ENCODE measurements at places on chromosomes 6 and 20.

GRCh38 chr20:45781391-45781931 lies 10.2 kb downstream of the WFDC3 start:
- DNase-seq = peak; percentile 89
- no peaks in the 10 kb centered on the region for H3K27me3 ChIP-seq
- no peaks in the 10 kb centered on the region for H3K36me3 ChIP-seq
- H3K4me1 ChIP-seq = peaks cover 37% of the 10 kb centered on the region
- peak overlapping the region; percentile 75 for H3K27ac ChIP-seq
- H3K4me3 ChIP-seq = no peak overlapping the region

DNA sequence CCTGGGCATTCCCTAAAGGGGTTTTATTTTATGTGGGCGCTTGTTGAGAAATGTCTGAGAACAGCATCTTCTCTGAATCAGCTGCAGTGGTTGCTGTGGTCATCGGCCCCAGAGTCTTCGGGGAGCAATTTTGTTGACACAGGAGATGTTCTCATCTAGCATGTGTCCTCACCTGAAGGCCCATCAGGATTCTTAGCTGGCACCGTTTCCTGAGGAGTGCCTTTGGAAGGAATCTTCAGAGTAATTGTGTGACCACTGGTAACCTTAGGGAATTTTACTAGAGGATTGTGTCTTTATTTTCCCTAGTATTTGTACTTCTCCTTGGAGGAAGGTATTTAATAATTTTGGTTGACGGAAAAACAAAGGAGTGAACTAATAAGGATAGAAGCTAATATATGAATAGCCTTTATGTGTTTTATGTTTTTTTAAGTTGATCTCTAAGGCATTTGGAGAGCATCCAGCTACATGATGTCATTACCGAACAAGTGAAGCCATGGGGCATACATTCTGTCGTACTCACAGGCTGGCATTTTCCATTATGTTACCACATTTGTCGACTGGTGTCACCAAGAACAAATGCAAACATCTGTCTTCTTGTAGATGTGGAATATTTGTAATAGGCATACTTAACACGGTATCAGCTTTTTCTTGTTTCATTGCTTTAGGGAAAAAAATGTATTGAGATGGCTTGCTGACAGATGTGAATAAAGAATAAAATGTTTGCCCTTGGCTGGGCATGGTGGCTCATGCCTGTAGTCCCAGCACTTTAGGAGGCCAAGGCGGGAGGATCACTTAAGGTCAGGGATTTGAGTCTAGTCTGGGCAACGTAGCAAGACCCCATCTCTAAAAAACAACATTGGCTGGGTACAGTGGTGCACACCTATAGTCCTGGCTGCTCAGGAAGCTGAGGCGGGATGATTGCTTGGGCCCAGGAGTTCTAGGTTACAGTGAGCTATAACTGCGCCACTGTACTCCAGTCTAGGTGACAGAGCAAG lies 41.9 kb downstream of the TULP4 start:
- H3K27me3 ChIP-seq = no peaks in the 10 kb centered on the region
- H3K27ac ChIP-seq = no peak overlapping the region
- no peaks in the 10 kb centered on the region for H3K36me3 ChIP-seq
- peak; percentile 64 for DNase-seq
- H3K4me1 ChIP-seq = no peaks in the 10 kb centered on the region

DNA sequence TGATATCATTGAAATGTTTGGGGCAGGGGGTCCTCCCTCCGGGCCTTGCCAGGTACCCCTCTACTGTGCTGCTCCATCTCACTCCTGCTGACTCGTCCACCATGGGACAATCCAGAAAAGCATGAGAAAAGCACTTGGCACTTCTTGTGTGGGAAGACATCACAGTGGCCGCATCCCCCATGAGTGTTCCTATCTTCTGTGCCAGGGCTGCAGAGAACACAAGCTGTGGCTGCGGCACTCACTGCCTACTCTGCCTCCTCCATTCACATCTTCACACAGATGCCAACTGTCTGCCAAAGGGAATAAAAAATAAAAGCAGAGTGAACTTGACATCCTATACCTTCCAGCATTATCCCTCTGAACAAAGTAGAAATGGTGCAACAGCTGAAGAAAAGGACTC lies 117.4 kb upstream of the PROKR2 start:
- DNase-seq = no peak
- H3K4me3 ChIP-seq = no peak overlapping the region
- H3K36me3 ChIP-seq = no peaks in the 10 kb centered on the region
- no peaks in the 10 kb centered on the region for H3K27me3 ChIP-seq
- no peak overlapping the region for H3K27ac ChIP-seq

GRCh38 chr20:1334761-1335160 lies 5.8 kb upstream of the SDCBP2 start:
- H3K36me3 ChIP-seq = peaks cover 2% of the 10 kb centered on the region
- H3K27me3 ChIP-seq = no peaks in the 10 kb centered on the region

GRCh38 chr20:63942250-63942951 lies 13.8 kb downstream of the UCKL1 start:
- H3K27ac ChIP-seq = no peak overlapping the region
- H3K4me3 ChIP-seq = no peak overlapping the region
- H3K4me1 ChIP-seq = no peaks in the 10 kb centered on the region

GRCh38 chr6:89430201-89430962 lies 2.6 kb upstream of the ANKRD6 start:
- no peak overlapping the region for H3K4me3 ChIP-seq
- H3K27me3 ChIP-seq = peaks cover 8% of the 10 kb centered on the region
- H3K4me1 ChIP-seq = no peaks in the 10 kb centered on the region
- DNase-seq = no peak
- no peaks in the 10 kb centered on the region for H3K36me3 ChIP-seq

GRCh38 chr6:132041706-132042105 lies 90.5 kb upstream of the CCN2 start:
- no peaks in the 10 kb centered on the region for H3K4me1 ChIP-seq
- H3K4me3 ChIP-seq = no peak overlapping the region
- H3K27ac ChIP-seq = no peak overlapping the region
- peak; percentile 63 for DNase-seq
- no peaks in the 10 kb centered on the region for H3K27me3 ChIP-seq
- no peaks in the 10 kb centered on the region for H3K36me3 ChIP-seq

GRCh38 chr6:73513496-73513854 lies 7.4 kb downstream of the EEF1A1 start:
- peak; percentile 30 for DNase-seq
- no peaks in the 10 kb centered on the region for H3K27me3 ChIP-seq
- H3K4me1 ChIP-seq = peaks cover 6% of the 10 kb centered on the region
- H3K27ac ChIP-seq = no peak overlapping the region
- H3K36me3 ChIP-seq = peaks cover 6% of the 10 kb centered on the region

GRCh38 chr20:60202046-60202445 lies 243.8 kb downstream of the CDH26 start:
- H3K27ac ChIP-seq = no peak overlapping the region
- no peaks in the 10 kb centered on the region for H3K4me1 ChIP-seq
- H3K36me3 ChIP-seq = no peaks in the 10 kb centered on the region
- no peaks in the 10 kb centered on the region for H3K27me3 ChIP-seq
- DNase-seq = no peak
- H3K4me3 ChIP-seq = no peak overlapping the region

DNA sequence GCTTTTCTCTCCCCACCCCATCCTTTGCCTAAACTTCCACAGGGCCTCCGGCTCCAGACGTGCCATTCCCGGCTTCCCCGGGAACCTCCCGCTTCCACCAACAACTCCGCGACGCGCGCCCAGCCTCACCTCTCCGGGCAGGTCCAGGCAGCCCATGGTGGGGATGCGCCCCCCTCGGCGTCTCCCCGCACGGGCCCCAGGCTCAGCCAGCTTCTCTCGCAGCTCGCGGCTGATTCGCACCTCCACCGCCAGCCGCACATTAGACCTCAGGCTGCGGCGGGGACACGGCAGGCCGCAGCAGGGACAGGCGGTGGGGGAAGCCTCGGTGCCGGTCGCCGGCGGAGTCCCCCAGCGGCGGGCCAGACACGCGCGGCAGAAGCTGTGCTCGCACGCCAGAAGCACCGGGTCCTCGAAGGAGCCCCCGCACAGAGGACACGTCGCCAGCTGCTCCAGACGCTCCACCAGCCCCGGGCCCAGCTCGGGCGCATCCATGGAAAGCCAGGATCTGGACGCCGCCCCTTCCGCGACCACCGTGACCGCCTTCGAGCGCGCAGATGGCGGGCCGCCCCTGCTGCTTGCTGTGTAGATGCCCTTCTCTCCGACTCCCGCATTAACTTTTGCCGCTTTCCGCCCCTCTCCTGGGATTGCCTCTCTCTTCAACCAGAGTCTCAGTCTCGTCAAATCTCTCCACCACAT lies at the start of gene RNF39:
RNF39 (minus strand) TSS at position 676 of the 696 bp plus-strand sequence; CDS start at position 492, 184 bp downstream.
- peaks cover 80% of the 10 kb centered on the region for H3K27me3 ChIP-seq
- H3K27ac ChIP-seq = no peak within 1 kb of the TSS
- H3K36me3 ChIP-seq = no peaks in the 10 kb centered on the region
- peaks cover 2% of the 10 kb centered on the region for H3K4me1 ChIP-seq
- no peak for DNase-seq
- no peak within 1 kb of the TSS for H3K4me3 ChIP-seq

DNA sequence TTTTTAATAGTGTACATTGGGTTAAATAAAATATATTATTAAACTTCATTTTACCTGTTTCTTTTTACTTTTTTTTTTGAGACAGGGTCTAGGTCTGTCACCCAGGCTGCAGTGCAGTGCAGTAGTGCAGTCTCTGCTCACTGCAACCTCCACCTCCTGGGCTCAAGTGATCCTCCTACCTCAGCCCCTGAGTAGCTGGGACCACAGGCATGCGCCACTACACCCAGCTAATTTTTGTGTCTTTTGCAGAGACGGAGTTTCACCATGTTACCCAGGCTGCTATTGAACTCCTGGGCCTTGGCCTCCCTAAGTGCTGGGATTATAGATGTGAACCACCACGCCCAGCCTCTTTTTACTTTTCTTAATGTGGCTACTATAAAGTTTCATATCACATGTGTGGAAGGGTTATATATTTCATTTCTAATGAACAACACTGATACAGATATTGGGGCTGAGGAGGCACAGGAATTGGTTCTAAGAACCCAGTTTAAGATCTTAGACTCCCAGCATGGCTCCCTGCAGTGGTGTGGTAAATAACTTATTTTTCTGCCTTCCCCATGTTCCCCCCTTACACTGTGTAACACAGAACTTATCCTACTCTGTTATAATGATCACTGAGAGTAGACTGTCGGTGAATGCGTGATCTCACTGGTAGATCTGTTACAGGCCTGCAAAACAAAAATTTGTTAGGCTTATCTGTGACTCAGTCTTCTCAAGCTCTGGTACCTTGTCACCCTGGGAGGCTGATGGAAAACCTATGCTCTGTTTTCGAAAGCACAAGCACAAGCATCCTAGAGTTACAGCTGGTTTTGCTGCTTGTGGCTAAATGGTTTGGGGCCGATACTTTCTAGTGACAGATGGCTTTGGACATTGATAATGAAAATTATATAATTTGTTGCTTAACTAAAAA lies 5.8 kb upstream of the ATXN1 start:
- peak overlapping the region; percentile 56 for H3K27ac ChIP-seq
- DNase-seq = peak; percentile 80
- H3K36me3 ChIP-seq = no peaks in the 10 kb centered on the region
- H3K4me3 ChIP-seq = no peak overlapping the region
- H3K4me1 ChIP-seq = peaks cover 29% of the 10 kb centered on the region

DNA sequence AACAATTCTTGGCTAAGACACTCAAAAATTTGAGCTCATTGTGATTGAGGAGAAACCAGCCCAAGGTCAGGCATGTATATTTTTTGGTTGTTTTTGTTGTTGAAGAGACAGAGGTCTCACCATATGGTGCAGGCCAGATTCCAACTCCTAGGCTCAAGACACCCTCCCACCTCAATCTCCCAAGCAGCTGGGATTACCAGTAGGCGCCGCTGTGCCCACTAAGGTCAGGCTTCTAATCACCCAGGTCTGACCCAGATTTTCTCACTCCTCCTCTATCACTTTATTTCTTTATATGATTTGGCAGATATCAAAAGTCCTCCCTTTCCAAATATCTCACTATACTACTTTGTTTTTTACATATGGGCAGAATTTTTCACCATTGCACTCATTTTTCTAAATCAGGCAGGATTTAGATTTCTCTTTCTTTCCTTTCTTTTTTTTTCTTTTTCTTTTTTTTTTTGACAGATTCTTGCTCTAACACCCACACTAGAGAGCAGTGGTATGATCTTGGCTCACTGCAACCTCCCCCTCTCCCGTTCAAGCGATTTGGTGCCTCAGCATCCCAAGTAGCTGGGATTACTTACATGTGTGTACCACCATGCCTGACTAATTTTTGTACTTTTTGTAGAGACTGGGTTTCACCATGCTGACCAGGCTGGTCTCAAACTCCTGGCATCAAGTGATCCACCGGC lies 1.7 kb upstream of the C6orf141 start:
- no peaks in the 10 kb centered on the region for H3K4me1 ChIP-seq
- no peak overlapping the region for H3K4me3 ChIP-seq
- no peaks in the 10 kb centered on the region for H3K36me3 ChIP-seq
- no peak overlapping the region for H3K27ac ChIP-seq
- no peak for DNase-seq
- peaks cover 10% of the 10 kb centered on the region for H3K27me3 ChIP-seq

GRCh38 chr6:111030008-111031007 lies 48.5 kb downstream of the RPF2 start:
- no peaks in the 10 kb centered on the region for H3K27me3 ChIP-seq
- H3K36me3 ChIP-seq = no peaks in the 10 kb centered on the region
- H3K27ac ChIP-seq = no peak overlapping the region
- H3K4me1 ChIP-seq = no peaks in the 10 kb centered on the region
- H3K4me3 ChIP-seq = no peak overlapping the region

DNA sequence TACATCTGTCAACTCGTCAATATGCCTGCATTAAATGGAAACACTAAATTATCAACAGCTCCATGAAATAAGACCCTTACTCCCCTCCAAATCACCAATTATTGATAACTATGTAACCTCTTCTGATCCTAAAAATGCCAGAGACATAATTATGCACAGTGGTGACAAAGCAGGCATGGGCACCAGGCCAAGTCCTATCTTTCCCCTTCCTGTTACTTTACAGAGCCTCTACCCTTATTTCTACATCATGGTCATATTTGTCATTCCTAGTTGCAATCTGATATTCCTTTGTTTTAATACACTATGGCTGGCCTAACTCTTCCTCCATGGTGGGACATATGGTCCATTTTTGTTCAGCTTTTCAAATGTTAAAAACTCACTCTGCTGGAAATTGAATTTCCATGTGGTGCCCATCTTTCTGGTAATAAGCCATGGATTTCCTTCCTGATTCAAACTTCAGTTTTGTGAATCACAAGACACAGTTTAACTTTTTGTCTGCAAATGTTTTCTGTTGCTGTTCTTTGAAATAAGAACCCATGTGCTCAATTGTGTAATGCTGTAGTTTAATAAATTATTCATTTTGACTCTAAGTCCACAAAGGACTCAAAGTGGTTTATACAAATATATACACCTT lies 41.8 kb upstream of the ARFGEF2 start:
- no peaks in the 10 kb centered on the region for H3K27me3 ChIP-seq
- H3K36me3 ChIP-seq = no peaks in the 10 kb centered on the region
- no peak overlapping the region for H3K4me3 ChIP-seq
- H3K4me1 ChIP-seq = no peaks in the 10 kb centered on the region
- no peak for DNase-seq
- H3K27ac ChIP-seq = no peak overlapping the region

- DNase-seq = no peak
- H3K27ac ChIP-seq = no peak overlapping the region
- H3K4me3 ChIP-seq = no peak overlapping the region
- no peaks in the 10 kb centered on the region for H3K4me1 ChIP-seq
- H3K36me3 ChIP-seq = no peaks in the 10 kb centered on the region
Measured at GRCh38 chr6:105080279-105080678, 99.5 kb downstream of the POPDC3 start.

- no peak for DNase-seq
- H3K36me3 ChIP-seq = peaks cover 3% of the 10 kb centered on the region
- H3K4me1 ChIP-seq = no peaks in the 10 kb centered on the region
- no peak overlapping the region for H3K4me3 ChIP-seq
- H3K27ac ChIP-seq = no peak overlapping the region
- H3K27me3 ChIP-seq = no peaks in the 10 kb centered on the region
Measured at GRCh38 chr20:41530923-41531322, 87.3 kb downstream of the CHD6 start.

- no peak overlapping the region for H3K27ac ChIP-seq
- peaks cover 3% of the 10 kb centered on the region for H3K4me1 ChIP-seq
- H3K4me3 ChIP-seq = no peak overlapping the region
- H3K36me3 ChIP-seq = peaks cover 3% of the 10 kb centered on the region
Measured at GRCh38 chr6:11139051-11139960, 27.8 kb upstream of the ERVFRD-1 start.

All from fibroblast of lung (primary cell).